ENCODE measurements at places on chromosomes 11 and 22.
A peak's percentile ranks its signal among the peaks of the same experiment; 100 is the strongest.

DNA sequence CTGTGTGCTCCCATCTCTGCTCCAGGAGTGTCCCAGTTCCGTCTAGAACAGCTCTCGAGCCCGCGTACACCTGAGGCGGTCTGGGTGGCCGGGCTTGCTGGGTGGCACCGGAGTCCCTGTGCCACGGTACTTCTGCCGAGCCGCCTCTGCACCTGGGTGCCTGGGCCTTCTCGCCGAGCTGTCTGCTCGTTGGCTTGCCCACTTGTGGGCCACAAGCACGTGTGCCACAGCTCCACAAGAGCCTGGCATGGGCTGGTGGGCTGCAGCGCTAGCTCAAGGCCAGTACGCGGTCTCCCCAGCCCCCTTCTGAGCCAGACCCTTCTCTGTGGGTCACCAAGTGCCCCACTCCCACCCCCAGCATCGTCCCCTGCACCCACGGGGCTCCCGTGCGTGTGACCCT is 388.0 kb downstream of the TBC1D22A start:
- no peak for DNase-seq

GRCh38 chr11:20821470-20821869 is 152.1 kb downstream of the NELL1 start:
- no peak for DNase-seq

DNA sequence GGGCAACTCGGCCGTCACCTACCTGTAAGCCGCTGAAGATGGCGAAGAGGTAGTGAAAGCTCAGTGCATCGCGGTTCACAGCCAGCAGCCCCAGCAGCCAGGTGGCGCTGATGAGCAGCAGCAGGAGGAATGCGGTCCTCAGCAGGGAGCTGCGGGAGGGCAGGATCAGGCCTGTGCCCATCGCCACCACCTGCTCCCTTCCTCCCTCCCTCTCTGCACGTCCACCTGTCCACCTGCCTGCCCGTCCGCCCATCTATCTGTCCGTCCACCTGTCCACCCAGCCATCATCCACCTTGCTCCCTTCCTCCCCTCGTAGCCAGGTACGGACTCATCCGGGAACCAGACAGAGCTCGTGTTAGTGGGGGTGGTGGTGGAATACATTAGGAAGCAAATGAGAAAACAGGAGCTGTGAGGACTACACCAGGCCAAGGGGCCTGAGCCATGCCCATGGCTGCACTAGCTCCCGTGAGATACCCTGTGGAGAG is 32.2 kb downstream of the TRMU start:
- peak; percentile 69 for DNase-seq

DNA sequence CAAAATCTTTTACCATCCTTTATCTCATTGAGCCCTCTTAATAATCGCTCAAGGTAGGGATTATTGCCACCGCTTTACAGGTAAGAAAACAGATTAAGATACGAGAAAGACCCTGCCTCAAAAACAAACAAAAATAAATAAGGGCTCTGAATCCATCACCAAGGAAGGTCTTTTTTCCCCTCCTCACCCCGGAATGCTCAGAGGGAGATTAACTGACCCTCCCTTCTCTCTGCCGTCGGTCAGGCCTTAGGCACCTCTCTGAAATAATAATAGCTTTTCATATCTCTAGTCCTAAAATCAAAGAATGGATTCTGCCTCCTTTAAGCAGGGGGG is 620 bp upstream of the ATG2A start:
- DNase-seq: no peak

DNA sequence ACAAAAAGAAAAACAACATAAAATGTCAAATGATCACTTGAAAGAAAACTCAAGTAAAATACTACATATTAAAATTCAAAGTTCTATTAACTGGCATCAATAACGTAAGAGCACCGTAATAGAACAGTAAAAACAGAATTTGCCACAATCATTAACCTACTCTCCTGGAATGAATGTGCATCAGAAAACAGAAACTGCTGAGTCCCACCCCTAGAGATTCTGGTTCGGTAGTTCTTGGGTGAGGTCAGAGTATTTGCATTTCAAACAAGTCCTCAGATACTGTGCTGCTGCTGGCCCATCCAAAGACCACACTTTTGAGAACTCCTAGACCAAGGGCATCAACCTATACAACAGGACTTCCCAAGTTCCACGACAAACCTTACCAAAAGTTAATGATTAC is 23.5 kb downstream of the PITPNB start:
- no peak for DNase-seq

- no peak for DNase-seq
Measured at GRCh38 chr11:68527585-68527984, 67.0 kb downstream of the PPP6R3 start.

- DNase-seq: no peak
Measured at GRCh38 chr11:111310723-111311122, 12.4 kb downstream of the POU2AF3 start.

- DNase-seq: no peak
Measured at GRCh38 chr11:117219995-117220394, 11.9 kb downstream of the PCSK7 start.

DNA sequence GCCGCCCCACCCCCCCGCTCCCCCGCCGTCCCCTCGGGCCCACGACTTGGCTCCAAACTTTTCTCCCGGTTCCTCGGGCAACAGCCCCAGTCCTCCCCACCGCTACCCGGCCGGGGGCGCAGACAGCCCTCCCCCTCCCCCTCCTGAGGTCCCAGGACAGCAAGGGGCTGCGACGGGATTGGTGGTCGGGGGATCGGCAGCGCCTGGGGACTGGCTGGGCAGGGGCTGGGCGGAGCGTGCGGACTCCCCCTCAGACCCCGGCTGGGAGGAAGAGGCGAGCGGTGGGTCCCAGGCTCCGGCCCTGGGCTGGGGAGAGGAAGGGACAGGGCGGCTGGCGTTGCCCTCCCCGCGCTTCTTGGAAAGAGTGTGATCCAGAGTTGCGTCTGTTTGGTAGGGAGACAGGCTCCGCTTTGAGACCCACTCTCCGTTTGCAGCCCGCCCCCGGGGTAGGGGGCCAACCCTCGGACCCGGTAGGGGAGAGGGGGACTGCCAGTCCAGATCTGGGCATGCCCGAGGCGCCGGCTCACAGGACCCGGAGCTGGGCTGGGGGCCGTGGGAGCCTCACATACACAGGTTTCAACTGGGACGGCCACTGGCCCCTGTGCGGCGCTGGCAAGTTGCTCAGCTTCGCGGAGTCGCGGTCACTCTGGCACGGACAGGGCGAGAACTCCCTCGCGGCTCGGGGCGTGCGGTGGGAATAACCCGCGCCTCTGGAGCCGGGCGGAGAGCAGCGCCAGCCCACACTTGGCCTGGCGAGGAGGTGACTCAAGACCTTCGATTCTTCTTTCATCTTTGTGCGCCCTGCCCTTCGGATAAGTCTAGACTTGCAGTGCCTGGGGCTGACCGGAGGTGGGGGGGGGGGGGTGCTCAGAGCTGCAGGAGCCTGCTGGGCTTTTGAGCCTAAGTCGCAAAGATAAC is 999 bp downstream of the TSKU start:
- DNase-seq: no peak

GRCh38 chr11:27313157-27313821 is 49.7 kb downstream of the CCDC34 start:
- no peak for DNase-seq

DNA sequence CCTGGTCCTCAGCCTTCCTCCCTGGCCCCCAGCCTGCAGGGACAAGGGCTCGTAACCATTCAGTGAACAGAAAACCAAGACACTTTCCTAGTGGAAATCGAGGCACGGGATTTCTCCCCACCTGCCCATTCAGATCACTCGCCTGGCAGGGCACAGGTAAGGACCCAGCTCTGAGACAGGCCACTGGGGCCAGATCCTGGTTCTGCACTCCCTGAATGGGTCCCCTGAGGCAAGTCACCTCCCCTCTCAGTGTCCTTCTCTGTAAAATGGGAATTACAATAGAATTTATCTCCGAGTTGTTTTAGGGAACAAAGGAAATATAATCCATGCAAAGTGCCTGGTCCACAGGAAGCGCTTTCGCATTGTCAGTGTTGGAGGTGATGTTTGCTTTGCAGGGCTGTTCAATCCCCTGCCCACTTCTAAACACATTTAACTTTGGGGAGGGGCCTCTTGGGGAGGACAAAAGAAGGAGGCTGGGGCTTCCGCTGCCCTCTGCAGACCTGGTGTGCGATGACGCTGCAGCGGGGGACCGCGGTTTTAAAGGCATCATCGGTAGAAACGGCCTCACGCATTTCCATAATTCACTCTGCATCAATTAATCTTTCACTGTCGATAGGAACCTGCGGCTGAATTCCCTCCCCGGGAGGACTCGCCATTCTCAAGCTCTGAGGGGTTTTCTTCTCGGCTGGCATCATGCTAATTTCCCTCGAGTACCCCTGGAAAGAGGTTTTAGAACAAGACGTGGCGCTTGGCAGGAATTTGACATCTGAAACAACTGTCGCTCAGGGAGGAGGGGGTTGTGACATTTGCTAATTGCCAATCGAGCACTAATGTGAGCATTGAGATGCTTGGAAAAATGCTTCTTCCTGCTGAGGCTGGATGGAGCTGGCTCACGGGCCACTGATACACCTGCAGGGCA is 70.4 kb upstream of the FGF3 start:
- no peak for DNase-seq

DNA sequence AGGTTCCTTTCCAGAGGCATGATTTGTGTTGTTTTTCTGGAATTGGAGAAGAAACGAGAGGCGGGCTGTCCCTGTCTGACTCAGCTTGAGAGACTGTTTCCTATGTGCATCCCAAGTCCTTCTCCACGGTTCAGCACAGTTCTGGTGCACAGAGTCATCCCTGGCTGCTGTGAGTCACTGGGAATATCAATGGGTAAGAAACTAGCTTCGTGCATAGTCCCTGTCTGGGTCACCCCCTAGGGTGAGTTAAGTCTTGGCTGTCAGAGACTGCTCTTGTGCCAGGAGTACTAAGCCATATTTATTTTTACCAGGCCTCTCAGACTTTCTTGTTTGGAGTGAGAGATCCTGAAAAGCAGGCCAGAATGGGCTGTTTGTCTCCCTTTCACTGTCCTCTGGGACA is 2.4 kb upstream of the LRP4 start:
- no peak for DNase-seq

DNA sequence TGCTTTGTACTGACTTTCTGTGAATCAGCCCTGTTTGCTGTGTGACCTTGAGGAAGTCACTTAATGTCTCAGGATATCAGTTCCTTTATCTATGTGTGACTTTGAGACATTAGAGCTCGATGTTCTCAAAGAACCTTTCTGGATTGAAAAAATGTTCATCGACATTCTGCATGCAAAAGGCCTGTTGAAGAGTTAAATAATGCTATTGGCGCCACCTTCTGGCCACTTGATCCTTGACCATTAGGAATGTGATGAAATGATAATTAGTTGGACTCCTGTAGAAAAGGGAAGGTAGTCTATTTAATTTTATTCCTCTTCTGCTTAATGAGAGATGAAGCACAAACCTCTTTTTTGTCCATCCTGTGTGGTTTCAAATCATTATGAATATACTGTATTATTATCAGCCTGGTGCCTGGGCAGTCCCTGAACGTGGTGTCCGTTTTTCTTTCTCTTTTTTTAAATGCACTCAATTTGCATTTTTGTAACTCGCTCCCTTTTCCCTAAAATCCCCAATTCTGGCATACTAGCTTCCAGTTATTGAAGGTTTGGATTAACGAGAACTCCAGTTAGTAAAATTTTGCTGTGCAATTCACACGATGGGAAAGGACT is 20.7 kb downstream of the ELF5 start:
- DNase-seq: peak; percentile 46

- no peak for DNase-seq
Measured at GRCh38 chr11:45857961-45858474, 10.7 kb downstream of the CRY2 start.

DNA sequence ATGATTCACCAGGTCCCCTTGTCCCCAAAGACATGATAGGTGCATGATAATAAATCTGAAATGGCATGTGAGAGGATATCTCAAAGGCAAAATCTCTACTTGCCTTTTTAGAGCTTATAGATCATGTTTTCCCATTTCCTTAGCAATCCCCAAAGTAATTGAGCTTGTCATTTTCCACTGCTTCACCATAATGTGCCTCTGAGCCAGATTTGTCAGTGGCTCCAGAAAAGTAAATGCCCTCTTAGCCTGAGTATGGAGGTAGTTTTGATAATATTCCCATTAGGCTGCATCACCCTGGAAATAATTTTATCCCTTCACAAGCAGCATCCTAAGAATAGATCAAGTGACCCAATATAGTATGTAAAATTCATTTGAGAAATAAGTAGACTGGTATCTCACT is 36.7 kb upstream of the ADSL start:
- no peak for DNase-seq

DNA sequence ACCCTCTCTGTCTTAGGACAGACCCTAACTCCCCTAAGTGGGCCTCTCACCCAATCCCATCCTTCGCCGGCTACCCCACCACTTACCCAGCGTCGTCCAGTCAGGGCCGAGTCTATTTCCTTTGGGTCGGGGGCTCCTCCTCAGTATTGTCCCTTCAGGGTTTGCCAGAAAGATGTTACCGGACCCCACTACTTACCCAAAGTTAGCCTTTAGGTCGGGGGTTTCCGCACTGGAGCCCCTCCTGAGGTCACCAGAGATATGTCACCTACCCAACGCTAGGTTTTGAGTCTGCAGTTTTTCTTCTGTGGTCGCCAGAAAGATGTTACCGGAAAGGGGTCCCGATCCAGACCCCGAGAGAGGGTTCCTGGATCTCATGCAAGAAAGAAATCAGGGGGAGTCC is 17.9 kb upstream of the B4GALNT4 start:
- no peak for DNase-seq

DNA sequence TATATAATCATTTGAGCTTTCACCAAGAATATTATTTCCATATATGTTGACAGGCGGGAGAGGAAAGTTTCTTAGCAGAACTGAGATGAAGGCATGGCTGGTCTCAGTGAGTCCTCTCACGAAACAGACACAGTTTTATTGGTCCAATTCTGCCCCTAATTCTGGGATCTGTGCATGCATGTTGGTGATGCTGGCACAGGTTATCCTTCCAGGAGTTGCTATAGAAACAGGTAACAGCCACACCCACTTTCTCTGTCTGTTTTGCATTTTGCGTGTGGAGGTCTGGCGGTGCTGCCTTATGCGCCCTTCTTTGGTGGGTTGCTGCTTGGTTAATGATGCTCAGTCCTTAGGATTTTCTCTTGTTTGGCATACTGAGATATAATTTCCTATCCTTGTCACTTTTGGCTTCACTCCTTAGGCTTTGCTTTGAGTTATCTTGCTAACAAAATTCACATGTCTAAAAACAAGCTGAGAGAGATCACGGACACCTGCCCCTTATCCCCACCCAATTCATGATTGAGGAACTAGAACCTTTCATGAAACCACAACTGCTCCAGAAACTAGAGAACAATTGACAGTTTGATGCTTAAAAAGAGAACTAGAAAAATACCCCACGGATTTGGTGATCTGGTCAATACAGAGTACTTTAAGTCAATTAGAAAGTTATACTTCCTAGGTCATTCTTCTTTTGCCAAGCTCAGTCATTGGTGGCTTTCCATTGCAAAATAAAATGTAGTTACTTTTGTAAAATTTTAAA is 189.3 kb downstream of the FAT3 start:
- DNase-seq: no peak

DNA sequence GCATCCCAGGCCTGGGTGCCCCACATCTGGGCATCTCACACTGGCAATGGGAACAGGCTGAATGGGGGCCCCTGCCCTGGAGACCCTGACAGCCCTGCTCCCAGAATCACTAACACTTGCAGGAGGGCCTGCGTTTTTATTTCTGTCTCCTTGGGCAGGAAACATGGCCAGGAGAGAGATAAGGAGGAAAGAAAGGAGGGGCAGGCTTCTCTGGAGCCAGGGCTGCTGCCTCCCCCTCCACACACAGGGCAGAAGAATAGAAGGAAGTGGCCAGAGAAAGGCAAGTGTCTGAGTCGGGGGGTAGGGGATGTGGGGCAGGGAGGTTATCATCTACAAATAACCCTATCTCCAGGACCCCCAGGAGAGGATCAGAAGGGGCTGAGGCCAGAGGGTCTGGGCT is 25.5 kb upstream of the TSPAN18 start:
- no peak for DNase-seq

GRCh38 chr11:128627666-128628324 is 40.4 kb upstream of the ETS1 start:
- DNase-seq: peak; percentile 54
